Frontal cortex (tissue), 4 donors: ENCODE measurements at places on chromosomes 1 and 21. TPM values are rescaled to one million over a fixed set of nuclear protein-coding genes. Genes with fewer than 3 reads are reported as not detected.

The REN gene
- total RNA-seq: not detected

The PLEKHN1 gene
- total RNA-seq: not detected

The CDC42 gene
- 468 TPM for total RNA-seq

The CLEC20A gene
- not detected for total RNA-seq

The DENND2D gene
- 1.2 TPM for total RNA-seq

The CRP gene
- total RNA-seq: not detected

The TRIM67 gene
- total RNA-seq: 24.1 TPM

The IFNLR1 gene
- total RNA-seq: 0.41 TPM

The FAM177B gene
- not detected for total RNA-seq

The DEPDC1 gene
- total RNA-seq: 2.4 TPM

The ITSN1 gene
- total RNA-seq: 73.8 TPM

- DNase-seq: no peak
Observed at GRCh38 chr1:115063228-115063901, 25.9 kb downstream of the TSPAN2 start.

DNA sequence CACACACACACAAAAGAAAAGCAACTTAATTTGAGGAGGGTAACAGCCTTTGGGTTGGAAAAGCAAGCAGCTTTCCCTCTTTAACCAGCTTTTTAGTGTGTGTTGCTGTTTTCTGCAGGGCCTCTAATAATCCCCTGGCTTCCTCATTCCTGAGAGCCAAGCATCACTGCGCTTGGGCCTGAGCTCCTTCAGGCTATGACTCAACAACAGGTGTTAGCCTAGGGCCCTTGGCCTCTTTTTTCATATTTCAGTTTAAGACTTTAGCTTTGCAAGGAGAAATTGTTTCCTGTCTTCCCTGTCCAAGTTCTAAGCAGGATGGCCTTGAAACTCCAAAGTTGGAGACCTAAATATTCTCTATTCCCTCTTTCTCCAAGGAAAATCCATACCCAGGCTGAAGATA, 26.2 kb upstream of the SNX27 start:
- DNase-seq: no peak

DNA sequence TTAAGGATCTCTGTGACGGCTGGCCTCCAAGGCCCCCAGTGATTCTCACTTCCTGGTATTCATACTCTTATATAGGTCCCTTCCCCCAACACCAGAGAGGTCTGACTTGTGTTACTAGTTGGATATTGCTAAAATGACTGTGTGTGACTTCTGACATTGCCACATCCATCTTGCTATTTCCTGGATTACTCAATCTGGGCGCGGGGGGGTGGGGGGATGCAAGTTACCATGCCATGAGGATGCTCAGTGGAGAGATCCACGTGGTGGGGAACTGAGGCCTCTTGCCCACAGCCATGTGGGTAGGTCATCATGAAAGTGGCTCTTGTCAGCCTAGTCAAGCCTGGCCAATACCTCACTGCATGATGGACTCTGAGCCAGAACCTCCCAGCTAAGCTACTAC, 117.0 kb downstream of the UBE2U start:
- DNase-seq: no peak

DNA sequence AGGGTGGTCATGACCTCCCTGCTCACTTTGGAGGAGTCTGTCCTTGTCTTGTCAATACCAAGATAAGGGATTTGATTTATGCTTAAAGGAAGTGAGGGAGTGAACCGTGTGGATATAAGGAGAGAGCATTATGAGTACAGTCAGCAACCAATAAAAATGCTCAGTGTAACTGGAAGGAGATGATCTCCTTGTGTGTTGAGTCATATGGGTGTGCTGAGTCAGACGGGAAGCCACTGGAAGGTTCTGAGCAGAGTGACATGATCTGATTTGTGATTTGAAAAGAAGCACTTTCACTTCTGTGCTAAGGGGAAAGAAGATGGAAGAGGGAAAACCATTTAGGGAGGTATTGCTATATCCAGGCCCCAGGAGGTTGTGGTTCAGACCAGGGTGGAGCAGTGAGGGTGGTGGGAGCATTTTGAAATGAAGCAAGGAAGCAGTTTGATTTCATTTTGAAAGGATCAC, 2.5 kb upstream of the BCL10 start:
- DNase-seq: peak; percentile 34

- no peak for DNase-seq
Observed at GRCh38 chr1:195335541-195335940, 1272.7 kb downstream of the KCNT2 start.

DNA sequence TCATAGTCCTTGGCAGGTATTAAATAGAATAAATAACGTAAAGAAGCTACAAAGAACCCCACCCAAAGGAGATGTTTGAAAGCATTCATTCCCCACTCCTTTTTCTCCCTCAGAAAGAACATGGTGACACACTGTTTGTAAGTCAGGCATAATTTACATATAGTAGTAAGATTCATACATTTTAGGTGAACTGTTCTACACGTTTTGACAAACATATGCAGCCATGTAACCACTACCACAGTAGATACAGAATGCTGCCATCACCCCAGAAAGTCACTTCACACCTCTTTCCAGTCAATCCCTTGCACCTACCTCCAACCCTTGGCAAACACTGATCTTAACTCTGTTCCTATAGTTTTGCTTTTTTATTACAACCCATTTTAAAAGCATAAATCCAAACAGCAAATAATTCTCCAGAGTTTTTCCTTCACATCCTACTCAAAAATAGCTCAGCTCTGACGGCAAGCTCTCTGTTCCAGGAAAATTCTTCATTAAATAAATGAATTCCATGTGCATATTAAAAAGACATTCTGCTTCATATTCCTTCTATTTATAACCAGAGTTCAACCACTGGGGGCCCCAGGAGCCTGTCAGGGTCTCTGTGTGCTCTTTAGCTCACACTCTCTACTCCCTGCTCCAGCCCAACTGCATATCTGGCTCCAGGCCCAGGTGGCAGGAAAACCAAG, 258.8 kb downstream of the PLPP3 start:
- no peak for DNase-seq

DNA sequence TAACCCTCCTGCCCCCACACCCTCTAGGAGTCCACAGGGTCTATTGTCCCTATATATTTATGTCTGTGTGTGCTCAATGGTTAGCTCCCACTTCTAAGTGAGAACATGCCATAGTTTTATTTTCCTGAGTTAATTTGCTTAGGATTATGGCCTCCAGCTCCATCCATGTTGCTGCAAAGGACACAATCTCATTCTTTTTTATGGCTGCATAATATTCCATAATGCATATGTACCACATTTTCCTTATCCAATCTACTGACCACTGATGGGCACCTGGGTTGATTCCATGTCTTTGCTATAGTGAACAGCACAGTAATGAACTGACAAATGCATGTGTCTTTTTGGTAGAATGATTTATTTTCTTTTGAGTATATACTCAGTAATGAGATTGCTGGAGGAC, 13.3 kb upstream of the FHAD1 start:
- no peak for DNase-seq

DNA sequence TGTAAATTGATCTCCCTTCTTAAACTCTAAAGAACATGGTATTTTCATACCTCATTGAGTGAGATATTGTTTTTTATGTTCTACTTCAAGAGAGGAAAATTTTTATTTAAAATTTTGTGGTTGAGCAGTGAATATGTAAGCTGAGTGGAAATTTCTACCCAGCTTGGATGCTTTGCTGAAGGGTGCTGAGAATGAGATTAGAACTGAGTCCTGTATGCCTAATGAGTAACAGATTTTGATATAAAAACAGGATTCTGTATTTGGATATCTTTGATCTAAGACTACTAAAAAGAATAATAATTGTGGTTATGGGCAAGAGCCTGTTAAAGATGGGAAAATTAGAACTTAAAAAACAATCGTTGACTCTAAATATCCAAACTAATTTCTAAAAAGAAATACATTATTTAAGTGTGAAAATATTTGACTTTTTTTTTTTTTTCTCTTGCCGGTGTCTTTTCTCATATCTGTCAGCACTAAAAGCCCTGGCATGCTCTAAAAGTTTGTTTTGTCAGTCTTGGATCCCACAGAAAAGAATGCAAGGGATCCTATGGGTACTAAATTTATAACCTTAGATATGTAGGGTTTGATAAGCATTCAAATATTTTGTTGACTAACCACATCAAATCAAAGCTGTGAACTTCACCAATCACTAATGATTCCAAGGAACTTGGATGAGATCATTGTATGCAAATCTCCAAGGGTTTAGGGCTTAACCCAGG, 652.3 kb downstream of the PTPRC start:
- DNase-seq: no peak

GRCh38 chr1:88885933-88886332, 5.4 kb downstream of the GTF2B start:
- no peak for DNase-seq

GRCh38 chr21:38476385-38476784, 21.9 kb downstream of the ERG start:
- no peak for DNase-seq

DNA sequence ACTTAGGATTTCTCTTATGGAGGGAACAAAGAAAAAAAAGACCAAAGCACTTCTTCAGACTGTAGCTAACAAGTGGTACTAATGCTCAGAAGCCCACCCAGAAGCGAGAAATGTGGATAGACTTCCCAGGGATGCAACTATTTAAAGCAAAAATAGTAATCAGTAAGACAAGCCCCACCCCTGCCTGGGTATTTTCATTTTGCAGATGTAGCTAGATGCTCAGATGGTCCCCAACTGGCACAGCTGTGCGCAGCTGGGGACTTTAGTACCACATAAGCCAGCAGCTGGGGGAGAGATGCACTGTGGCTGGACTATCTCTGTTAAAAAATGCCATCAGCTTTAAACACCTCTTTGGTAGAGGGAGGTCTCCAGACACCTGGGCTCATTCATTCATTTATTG, 77.8 kb upstream of the SPAG17 start:
- DNase-seq: no peak

DNA sequence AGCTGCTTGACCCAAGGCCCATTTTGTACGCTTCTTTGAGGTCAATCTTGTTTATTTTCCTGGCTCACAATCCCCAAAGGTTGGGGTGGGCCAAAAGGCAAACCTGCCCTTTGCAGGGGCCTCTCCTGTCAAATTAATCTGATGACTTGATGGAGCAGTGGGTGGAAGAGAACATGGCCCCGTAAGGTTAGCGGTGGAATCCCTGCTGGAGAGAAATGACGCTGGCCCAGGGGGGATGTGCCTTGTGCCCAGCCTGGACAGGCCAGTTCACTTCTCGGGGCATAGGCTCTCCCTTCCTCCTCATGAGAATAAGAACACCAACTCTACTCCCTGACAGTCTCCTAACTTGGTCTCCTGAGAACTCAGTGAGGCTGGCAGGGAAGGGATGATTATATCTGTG, 40.5 kb downstream of the C1orf198 start:
- DNase-seq: no peak

- DNase-seq: no peak
Observed at GRCh38 chr1:22810378-22810777, 99.7 kb downstream of the EPHB2 start.

GRCh38 chr1:200733907-200734306, 4.8 kb upstream of the CAMSAP2 start:
- DNase-seq: no peak

DNA sequence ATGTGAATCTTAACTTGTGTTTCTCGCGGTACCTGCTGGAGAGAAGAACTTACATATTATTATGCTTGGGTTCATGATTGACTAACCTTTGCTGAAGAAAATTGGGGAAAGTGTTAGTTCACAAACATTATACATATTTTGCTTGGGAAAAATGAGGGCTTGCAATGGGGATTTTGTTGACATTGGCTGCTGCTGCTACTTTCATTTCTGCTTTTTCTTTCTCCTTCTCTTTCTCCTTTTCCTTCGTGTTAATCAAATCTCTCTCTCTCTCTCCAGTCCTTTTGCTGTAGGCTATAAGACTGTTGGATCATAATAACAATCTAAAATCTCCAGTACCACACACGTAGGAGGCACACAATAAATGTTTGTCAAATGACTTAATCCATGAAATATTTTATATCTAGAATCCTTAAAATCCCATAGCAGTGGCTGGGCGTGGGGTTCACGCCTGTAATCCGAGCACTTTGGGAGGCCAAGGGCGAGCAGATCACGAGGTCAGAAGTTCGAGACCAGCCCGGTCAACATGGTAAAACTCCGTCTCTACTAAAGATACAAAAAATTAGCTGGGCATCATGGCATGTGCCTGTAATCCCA, 23.0 kb downstream of the IRF2BP2 start:
- no peak for DNase-seq

DNA sequence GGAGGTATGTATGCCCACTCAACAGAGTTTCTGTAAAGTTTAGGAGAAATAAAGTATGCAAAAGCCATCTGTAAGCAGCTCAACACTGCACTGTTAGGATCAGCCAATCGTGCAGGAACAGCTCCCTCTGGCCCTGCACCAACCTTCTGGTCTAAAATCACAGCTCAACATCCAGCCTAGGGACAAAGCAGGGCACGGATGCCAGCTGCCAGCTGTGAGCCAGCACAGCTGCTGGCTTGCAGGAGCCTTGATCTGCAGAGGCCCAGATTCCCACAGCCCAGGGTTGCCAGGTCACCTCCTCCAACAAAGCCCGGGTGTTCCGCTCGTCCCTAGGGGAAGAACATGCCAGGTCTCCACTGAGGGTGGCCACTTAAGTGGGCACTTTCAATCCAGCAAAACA, 8.6 kb downstream of the ACOT7 start:
- DNase-seq: peak; percentile 68

- no peak for DNase-seq
Observed at GRCh38 chr1:183370399-183371058, 47.7 kb downstream of the NMNAT2 start.

GRCh38 chr1:24486331-24487065, 16.1 kb upstream of the RCAN3 start:
- no peak for DNase-seq

DNA sequence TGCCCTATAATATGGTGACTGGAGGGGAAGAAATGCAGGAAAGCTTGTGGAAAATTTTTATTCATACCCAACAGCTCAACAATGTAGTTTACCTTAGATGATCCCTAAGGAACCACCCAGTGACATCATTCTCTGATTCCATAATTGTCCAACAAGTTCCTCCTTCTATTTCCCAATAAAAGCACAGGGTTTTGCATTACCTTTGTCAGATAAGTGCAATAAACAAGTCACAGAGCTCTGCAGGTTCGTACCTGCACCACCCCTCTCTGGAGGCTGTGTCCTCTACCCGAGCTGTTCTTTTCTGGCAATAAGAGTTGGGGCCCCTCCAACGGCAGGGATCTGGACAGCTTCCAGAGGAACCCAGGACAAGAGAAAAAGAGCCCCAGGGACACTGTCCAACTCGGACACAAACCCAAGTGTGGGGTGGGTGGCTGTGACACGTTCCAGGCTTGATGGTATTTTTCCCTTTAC, 38.8 kb downstream of the RCAN1 start:
- DNase-seq: no peak

GRCh38 chr21:34722684-34723300, 54.0 kb downstream of the CLIC6 start:
- no peak for DNase-seq
